Activated T-cell treated with anti-CD3 and anti-CD28 coated beads for 48 hours (primary cell): ENCODE measurements at places on chromosomes 2 and 18.
A peak's percentile ranks its signal among the peaks of the same experiment; 100 is the strongest.

DNA sequence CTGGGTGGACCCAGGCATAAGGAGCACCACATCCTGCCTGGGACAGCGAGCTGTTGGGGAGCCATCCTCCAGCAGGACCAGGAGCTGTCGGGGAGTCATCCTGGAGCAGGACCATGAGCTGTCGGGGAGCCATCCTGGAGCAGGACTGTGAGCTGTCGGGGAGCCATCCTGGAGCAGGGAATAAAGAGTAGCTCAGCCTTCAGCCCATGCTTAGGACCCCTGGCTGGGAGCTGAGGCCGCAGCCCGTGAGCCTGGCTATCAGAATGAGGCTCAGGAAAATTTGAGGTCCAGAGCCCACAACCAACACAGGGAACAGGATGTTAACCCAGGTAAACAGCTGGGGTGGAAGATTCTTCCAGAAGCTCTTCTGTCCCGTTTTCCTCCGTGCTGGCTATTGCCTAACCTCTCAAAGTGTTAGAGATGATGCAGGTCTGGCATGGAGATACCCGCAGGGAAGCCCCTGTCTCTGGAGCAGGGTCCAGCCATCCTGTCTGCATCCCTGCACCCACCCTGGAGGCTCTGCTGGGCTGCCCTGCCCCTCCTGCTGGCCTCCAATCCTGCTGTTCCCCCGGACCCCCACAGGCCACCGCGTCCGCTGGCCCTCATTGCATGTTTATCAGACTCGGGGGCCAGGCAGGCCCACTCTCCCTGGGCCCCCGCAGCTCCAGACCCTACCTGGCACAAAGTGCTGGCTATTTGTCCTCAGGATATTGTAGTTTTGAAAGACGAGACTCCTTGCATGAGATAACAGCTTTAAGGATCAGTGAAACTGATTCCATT, 243.5 kb upstream of the MYT1L start:
- DNase-seq, result no peak

GRCh38 chr2:74843899-74844298, 10.0 kb downstream of the HK2 start:
- DNase-seq, result peak; percentile 13

DNA sequence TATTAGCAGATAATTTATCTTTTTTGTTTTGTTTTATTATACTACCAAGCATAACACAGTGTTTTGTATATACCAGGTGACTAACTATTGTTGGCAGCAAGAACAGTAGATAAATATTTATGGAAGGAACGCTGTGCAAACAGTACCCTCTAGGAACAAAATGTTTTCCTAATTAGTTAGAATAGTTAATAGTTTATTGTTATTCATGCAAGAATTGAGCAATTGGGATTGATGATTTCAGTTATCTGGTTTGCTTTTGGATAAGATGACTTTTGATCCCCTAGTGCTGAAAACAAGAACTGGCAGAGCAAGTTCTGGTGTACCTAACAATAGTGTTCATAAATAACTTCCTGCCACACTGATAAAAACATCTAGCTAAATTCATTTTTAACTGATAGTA, 323.3 kb downstream of the TGIF1 start:
- DNase-seq, result no peak

- no peak for DNase-seq
Measured at GRCh38 chr18:62538881-62539280, 16.1 kb downstream of the ZCCHC2 start.

- DNase-seq, result no peak
Measured at GRCh38 chr2:221758076-221758475, 186.0 kb upstream of the EPHA4 start.

DNA sequence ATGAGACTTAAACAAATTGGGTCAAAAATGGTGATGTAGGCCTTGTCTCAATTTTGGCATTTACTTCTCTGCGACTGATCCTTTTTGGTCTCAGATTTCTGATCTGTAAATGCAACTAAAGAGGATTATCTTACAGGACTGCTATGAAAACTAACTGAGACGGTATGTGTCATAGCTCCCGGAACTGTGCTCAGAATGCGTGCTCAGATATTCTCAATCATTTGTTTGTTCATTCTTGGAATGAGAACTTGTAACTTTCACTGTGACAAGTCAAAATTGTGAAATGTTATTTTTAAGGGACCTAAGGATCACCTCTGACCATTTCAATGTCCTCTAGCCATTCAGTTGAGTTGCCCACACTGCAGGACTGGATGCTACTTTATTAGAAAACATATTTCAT, 498.2 kb upstream of the PIK3C3 start:
- DNase-seq, result no peak

DNA sequence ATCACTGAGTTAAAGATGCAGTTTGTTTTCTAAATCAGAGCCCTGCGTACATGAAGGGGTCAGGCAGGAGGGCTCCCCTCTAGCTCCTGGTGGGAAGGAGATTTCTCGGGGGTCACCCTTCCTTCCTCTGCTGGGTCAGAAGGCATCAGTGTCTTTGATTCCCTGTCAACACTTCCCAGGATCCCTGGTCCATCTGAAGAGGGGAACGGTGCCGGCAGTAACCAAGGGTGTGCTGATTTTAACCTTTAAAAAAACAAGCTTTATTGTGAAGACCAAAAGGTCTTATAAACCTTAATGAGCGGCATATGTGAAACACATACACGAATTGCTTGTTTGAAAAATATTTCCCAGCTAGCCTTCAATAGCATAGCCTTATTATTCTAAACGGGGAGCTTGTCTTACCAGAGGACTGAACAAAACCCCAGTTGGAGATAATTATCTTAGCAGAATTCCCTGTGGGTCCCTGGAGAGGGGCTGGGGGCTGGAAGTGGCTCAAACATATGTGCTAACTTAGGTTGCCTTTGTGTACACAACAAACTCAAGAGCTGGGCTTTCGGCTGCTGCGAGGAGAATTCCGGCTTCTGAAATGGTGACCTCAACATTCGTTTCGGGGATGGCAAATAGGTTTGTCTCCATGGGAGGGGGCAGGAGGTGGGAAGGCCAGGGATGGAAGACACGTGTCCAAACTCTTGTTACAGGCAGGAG, 114.9 kb upstream of the MYCN start:
- no peak for DNase-seq

GRCh38 chr2:209614690-209615369, 156.8 kb upstream of the UNC80 start:
- no peak for DNase-seq
